ENCODE measurements at places on chromosomes 2 and 18. TPM values are rescaled to one million over a fixed set of nuclear protein-coding genes. Genes with fewer than 3 reads are reported as not detected.
A peak's percentile ranks its signal among the peaks of the same experiment; 100 is the strongest.

DNA sequence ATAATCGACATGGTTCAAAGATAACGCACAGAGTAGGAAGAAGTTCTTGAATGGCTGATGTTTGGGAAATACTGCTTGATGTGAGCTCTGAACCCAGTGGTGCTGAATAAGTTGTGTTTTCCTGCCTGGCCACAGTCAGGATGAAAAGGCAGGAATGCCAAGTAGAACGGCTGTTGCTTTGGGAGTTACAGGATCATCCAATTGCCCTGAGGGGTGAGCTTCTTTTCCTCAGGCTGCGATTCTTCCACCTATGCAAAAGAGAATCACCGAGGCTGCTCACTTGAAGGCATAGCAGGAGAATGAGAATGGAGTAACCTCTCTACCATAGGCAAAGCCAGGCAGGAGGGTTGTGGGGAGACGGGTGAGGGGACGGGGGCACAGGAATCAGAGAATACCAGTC is 14.4 kb upstream of the IGFBP2 start:
- DNase-seq = no peak

GRCh38 chr2:173076581-173077345 is 1.1 kb downstream of the MAP3K20 start:
- peak; percentile 71 for DNase-seq

GRCh38 chr18:22439447-22439846 is 21.7 kb upstream of the CTAGE1 start:
- peak; percentile 32 for DNase-seq

DNA sequence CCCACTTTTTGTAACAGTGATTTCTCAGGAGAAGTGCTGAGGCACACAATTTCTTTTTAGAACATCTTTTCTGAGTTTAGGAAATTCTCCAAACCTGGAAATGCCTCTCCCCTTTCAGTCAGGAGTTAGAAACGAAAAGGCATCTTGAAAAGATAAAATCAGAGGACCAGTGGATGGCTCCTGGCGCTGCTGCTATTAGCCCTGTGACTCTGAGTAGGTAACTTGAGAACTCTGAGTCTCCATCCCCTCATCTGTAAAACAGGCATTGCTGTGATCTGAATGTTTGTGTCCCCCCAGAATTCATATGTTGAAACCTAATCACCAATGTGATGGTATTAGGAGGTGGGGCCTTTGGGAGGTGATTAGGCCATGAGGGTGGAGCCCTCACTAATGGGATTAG is 50.2 kb downstream of the EHD3 start:
- no peak for DNase-seq

DNA sequence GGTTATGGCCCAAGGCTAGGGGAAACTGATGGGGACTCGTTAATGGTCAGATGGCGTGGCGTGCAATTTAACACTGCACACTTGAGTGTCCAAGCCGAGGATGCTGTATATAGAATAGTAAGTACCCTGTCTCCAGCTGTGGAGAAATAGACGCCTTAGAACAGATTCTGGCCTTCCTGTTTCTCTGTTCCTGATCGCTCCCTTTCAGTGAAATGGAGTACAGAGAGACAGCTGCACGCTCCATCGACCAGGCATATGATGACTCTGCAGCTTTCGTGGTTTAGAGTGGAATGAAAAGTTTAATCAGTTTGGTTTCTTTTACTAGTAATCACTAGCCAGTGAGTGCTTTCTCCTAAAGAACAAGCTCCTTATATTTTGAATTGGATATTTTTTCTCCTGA is 213.4 kb downstream of the NEDD4L start:
- no peak for DNase-seq

GRCh38 chr2:12665334-12665733 is 51.4 kb upstream of the TRIB2 start:
- DNase-seq = no peak

- peak; percentile 41 for DNase-seq
Measured at GRCh38 chr18:59279193-59279592, 5.9 kb upstream of the RAX start.

DNA sequence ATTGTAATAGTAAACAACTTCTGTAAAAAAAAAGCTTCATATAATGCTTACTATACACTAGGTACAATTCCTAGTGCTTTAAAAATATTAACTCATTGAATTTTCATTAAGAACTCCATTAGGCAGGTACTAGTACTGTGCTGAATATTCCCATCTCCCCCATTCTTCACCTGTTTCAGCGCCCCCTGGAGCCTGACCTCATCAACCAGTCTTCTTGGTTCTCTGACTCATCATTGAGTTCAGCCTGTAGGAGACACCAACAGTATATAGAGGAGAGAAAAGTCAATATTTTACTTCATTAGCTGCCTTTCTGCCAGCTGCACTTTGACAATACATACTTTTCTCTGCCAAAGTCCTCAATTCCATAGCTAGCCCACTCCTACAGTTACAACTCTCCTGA is 1009.9 kb upstream of the KLHL29 start:
- DNase-seq = no peak

DNA sequence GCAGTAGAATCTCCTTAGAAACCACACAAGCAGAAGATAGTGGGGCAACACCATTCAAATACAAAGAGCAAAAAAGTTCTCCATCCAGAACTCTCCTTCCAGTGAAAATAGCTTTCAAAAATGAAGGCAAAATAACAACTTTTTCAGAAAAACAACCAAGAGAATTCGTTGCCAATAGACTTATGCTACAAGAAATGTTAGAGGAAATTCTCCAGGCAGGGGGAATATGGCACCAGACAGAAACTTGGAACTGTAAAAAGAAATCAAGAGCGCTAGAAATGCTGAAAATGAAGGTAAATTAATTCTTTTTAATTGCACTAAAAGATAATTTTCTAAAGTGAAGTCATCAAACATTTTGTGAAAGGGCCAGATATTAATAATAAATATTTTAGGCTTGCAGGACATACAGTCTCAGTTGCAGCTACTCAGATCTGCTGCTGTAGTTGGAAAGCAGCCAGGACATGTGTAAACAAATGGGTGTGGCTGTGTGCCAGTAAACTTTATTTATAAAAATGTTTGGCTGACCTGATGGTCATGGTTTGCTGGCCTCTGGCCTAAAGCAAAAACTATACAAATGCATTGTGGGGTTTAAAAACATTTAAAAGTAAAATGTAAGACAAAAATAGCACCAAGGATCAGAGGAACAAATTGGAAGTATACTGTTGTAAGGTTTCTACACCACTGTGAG is 73.7 kb upstream of the TGFA start:
- peak; percentile 8 for DNase-seq

- DNase-seq = no peak
Measured at GRCh38 chr2:42744545-42745082, 19.3 kb downstream of the OXER1 start.

NEU2 gene
- total RNA-seq = not detected

GRCh38 chr2:105824446-105824845 is 79.7 kb downstream of the NCK2 start:
- no peak for DNase-seq

INHA gene
- 0.18 TPM for total RNA-seq

CAPN14 gene
- 0.16 TPM for total RNA-seq

- no peak for DNase-seq
Measured at GRCh38 chr18:49017813-49018553, 67.2 kb upstream of the SMAD7 start.
